ENCODE measurements at places on chromosomes 2 and 18.

- DNase-seq, result no peak
Measured at GRCh38 chr18:10453806-10454680, at the start of gene APCDD1. Gene APCDD1, plus strand, starts transcription at chr18:10454635. Its CDS starts 347 bp downstream, at chr18:10454982.

- no peak for DNase-seq
Measured at GRCh38 chr2:205835251-205835791, 153.0 kb downstream of the NRP2 start.

GRCh38 chr18:26711756-26712155 is 153.8 kb downstream of the AQP4 start:
- no peak for DNase-seq

GRCh38 chr2:141468761-141469160 is 662.1 kb downstream of the LRP1B start:
- no peak for DNase-seq

- no peak for DNase-seq
Measured at GRCh38 chr2:23699580-23699925, 227.4 kb downstream of the ATAD2B start.

GRCh38 chr2:230691005-230691647 is 21.5 kb upstream of the CAB39 start:
- no peak for DNase-seq

All from stimulated activated CD8-positive, alpha-beta memory T cell treated with anti-CD3 and anti-CD28 coated beads, Interleukin-7, amount 100 ng/mL, for 48 hours (primary cell).